ENCODE measurements at places on chromosomes 1 and 21.

GRCh38 chr1:219039682-219040154, 134.0 kb upstream of the LYPLAL1 start:
- DNase-seq = no peak

GRCh38 chr1:29519108-29519787, 282.9 kb downstream of the PTPRU start:
- no peak for DNase-seq

DNA sequence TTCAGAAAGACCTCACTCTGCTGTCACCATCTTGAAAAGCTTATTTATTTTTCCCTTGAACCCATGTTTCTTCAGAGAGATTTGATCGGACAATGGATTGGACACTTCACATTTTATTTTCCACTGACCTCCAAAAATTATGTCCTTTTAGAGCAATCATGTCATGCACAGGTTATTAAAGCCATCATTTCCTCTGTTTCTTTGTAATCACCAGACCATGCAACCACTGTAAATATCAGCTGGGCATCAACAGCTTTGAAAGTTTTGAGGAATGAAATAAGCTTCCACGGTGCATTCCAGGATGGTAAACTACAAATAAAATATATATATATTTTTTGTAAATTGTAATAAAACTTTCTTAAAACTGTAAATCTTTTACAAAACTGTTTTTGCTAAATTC, 144.1 kb upstream of the ADAMTS5 start:
- no peak for DNase-seq

DNA sequence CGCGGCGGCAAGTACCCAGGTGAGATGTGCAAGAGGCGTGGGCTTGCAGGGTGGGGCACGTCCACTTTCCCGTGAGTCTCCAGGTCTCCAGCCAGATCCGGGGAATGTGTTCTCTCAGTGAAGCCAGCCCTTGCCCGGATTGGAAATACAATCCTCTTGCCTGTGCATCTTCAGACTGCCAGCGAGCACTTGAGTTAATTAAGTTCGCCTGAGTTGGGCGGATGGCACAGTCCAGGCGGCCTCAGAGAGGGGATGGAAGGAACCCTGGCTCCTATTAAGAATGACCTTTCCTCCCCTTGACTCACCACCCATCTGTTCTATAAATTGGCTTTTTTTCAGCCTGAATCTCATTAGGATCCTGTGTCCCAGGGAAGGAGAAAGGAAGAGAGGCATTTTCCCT, 33.3 kb upstream of the CNTN2 start:
- DNase-seq = no peak

DNA sequence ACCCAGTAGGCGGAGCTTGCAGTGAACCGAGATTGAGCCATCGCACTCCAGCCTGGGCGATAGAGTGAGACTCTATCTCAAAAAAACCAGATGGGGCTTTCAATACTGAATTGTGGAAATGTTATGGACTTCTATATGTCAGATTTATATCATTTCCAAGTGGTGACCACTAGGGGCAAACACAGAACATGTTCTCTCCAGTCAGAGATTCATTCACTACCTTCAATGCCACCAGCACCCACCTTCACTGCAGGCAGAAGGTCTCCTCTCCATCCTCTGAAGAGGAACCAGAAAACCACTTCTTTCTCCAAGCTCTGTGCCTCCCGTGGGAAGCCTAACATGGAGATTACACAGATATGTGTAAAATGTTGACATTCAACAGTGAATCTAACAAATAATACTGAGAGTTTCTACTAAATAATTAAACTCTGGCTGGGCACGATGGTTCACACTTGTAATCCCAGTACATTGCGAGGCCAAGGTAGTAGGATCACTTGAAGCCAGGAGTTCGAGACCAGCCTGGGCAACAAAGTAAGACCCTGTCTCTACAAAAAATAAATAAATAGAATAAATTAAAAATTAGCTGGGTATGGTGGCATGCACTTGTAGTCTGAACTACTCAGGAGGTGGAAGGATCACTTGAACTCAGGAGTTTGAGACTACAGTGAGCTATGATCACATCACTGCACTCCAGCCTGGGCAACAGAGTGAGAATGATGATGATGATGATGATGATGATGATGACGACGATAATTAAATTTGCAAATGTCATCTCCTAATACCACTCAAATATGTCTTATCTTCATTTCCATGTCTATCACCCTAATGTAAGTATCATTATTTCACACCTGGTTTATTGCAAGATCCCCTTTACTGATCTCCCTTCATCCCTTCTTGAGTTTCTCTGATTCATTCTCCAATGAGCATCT, 151.1 kb downstream of the ZNF281 start:
- no peak for DNase-seq

DNA sequence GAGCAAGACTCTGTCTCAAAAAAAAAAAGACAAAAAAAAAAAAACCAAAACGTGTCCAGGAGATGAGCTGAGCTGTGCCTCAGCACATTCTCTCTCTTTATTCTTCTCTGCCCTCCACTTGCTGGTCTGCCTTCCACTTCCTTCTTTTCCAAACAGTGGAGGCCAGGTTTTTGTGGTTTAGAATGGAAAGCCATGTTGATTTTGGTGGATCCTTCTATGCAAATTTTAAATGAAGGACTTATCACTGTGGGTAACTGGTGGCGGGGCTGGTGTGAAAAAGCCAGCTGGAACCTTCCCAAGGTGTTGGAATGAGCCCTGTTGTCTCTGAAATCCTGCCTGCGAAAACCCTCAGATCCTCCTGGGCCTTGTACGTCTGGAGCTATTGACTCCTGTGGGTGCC, 61.9 kb downstream of the PTPRU start:
- no peak for DNase-seq

GRCh38 chr1:89866568-89866967, 45.7 kb downstream of the LRRC8D start:
- no peak for DNase-seq

DNA sequence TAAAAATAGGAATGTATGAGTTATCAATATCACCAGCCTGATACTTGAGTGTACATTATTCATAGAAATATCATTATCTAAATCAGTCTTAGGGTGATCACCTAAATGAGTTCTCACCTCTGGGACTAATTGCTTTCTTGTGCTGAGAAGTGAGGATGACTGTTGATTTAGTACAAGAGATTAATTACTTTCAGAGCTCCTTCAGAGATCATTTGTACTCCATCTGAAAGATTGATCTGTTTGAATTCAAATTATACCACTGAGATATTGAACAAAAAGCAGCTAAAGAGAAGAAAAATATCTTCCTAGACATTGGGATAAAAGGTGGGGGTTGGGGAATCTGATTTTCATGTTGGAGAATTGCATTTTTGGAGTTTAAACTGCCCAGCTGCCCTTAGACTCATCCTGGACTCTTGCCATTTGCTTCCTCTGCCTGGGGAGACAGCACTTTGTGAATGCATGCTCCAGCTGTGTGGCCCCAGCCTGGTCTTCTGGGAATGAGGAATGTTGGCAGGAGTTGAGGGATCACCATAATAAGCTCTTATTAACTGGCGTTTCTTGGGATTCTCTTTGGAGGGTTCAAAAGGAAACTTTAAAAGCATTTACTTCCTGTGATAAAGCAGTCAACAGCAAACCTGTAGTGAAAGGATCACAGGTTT, 19.7 kb upstream of the PGBD2 start:
- no peak for DNase-seq

GRCh38 chr21:37799211-37800056, 116.8 kb downstream of the KCNJ6 start:
- no peak for DNase-seq

DNA sequence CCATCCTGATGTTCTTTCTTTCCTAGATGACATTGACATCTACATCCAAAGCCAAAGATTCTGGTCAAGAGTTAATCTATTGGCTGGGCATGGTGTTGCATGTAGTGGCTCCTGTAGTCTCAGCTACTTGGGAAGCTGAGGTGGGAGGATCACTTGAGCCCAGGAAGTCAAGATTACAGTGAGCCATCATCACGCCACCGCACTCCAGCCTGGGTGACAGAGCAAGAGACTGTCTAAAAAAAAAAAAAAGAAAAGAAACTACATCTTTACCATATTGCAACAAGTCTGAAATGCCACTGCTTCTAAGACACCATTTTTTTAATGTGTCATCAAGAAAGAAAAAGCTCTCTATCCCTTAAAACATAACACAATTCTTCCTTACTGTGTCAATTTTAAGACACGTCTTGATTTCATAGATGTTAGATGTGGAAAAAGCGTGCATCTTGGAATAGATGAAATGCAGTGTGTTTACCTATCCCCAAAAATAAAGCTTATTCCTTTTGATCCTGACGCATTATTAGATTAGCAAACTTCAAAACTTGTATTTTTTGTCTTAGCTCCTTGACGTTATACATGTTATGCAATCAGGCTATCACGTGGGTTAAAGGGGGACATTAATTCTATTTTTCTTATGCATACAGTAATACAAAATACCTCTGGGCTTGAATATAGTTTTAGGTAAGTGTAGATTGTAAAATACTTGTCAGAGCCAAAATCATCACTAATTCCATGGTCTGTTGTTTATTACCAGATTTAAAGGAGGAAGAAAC, 46.3 kb downstream of the ELAPOR1 start:
- DNase-seq = no peak

DNA sequence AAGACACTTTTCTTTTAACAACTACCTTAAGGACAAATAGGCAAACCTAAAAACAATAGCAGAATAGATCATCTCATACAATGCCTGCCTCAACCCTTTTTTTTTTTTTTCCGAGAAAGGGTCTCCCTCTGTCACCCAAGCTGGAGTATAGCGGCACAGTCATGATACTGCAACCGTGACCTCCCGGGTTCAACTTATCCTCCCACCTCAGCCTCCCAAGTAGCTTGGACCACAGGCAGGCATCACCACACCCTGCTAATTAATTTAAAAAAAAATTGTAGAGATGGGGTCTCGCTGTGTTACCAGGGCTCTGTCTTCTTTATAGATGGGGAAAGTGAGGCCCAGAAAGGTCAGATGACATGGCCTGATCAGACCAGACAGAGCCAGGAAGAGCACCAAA, 7.9 kb downstream of the SH3BGRL3 start:
- DNase-seq = no peak

DNA sequence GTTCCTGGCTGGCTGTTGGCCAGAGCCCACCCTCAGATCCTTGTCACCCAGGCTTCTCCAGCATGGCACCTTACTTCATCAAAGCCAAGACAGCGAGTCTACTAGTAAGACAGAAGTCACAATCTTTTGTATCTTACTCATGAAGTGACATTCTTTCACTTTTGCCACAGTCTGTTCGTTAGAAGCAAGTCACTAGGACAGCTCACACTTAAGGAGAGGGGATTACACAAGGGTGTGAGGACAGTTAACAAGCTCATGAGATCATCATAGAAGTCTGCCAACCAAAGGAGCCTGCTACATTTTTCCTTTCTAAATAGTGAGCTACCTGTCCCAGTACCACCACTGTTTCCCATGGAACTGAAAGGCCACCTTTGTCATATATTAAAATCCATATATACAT, 61.5 kb downstream of the PACC1 start:
- no peak for DNase-seq

GRCh38 chr1:47927165-47927564, 70.0 kb downstream of the TRABD2B start:
- no peak for DNase-seq

DNA sequence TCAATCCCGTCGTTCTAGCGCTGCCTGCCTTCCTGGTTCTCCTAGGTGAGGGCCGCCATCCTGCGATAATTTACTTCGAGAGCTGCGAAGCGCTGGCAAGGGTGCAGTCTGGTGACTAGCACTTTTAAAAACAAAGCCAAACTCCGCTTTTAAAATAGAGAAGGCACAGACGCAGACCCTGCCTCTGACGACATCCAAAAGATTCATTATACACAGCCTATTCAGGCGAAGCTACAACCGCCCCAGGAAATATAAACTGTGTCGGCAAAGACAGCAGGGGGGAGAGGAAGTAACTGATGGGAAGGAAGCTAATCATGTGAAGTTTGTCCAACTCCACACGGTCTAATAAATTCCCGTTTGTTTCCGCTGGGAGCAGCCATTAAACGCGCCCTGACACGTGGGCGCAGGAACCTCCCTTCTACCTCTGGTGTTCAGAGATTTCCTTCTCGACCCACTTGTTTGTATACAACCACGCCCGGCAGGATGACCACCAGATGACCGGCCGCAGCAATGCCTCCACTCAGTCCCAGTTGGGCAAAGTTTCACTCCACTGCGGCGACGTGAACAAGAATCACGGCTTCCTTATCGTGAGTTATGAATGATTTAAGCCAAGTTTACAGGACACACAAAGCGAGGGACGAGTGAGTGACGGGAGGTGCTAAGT, 1.3 kb downstream of the GNG12 start:
- DNase-seq = no peak

DNA sequence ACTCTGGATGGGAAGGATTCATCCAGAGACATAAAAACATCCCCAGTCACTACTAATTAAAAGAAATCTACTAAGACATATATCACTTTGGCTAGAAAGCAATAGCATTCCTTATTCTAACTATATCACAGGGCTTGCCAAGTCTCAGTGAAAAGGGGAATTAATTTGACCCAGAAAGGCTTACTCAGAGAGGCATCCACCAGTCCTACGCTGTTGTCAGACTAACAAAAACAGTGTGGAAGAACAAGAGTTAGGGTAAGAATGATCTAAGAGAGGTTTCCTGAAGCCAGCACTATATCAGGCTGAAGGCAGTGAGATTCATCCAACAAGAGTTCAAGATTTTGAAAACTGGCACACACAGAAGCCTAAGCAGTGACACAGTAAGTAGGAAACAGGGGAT, 126.1 kb downstream of the GDAP2 start:
- DNase-seq = no peak

DNA sequence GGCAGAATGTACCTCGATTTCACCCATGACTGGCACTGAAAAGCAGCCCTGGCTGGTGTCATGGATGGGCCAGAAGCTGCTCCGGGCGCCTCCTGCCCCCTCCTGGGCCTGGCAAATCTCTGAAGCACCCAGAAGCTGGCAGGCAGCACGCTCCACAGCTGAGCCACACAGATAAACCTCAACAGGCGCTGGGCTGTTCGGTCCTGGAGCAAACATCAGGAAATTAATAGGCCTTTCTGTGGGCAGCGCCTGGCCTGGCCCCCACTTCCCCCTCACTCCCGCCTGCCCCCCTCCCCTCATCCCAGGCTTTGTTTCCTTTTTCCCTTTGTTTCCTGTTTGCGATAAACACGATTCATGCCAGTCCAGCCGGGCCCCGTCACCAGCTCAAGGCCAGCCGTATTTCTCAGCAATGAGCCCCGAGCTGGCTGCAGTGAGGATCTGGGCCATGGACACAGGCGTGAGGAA, 20.1 kb upstream of the DISP3 start:
- no peak for DNase-seq

- DNase-seq = no peak
These were observed 26.8 kb downstream of the MAP7D1 start for GRCh38 chr1:36182734-36183133.

DNA sequence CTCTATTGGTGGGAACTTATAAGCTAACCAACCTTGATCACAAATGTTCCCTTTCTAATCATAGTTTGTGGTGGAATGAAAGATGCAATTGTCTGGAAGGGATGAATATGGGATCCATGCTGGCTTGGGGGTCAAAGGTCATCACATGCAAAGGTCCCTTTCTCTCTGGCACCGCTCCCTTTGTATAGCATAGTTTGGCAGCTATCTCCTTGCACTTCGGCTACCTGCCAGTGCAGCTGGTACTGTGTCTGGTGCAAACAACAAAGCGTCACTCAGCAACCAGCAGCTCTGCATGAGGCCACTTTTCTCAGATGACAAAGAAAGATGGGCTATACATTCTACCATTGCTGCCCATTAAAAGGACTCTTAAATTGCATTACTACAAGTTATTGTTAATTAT, 188.2 kb upstream of the NFIA start:
- DNase-seq = no peak

All from CD4-positive, alpha-beta T cell treated with Interferon gamma for 1 hour (primary cell).